Stimulated activated CD4-positive, alpha-beta T cell treated with anti-CD3 and anti-CD28 coated beads, TNF-alpha, amount 100 ng/mL, for 1 hour (primary cell): ENCODE measurements at places on chromosomes 4 and X.

DNA sequence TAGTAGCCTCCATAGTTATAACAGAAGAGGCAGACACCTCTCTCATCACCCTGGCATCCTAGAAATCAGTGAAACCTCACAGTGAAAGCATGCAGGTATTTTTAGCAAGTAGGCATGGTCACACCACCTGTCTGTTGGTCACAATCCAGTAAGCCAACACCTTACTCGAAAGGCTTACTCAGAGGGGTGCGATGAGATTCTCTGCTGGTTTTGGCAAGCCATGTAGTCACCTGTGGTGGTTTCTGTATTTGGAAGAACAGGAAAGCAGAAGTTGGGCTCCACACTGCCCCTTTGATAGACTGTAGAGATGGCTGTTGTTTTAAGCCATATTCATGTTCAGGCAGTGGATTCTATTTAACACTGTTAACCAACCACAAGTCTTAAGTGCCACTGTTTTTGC, 134.7 kb downstream of the DCLK2 start:
- DNase-seq, result no peak

DNA sequence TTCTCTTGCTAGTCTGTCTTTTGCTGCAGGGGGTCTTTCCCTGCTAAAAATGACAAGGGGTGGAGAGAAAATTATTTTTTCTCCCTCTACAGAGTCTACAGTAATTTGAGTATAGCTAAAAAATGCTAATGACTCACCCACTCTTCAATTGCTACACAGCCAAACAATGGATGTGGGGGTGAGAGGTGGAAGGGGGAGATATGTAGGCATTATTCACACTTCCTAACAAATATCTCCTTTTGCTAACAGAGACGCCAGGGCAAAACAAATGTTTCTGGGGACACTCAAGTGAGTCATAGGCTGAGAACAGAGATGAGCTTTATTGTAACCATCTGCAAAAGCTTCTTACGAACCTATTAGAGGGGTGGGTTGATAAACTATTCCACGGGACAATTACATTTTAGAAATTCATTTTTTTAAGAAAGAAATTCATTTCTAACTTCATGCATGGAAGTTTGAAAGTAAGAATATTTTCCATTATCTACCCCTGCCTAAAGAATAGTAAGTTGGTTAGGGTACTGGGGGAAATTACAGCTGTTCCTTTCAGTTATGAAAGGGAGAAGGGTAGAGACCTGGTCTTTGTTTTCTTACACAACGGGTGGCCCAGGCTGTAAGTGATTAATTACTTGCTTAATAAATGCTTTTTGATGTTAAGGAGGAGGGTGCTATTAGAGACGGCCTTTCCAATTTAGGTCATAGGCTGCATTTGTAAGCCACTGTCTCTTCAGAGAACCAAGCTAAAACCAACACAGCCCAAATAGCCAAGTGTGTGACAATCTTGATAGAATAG, 12.8 kb downstream of the SCD5 start:
- DNase-seq, result no peak

GRCh38 chr4:77827343-77827742, 8.2 kb upstream of the CNOT6L start:
- no peak for DNase-seq

DNA sequence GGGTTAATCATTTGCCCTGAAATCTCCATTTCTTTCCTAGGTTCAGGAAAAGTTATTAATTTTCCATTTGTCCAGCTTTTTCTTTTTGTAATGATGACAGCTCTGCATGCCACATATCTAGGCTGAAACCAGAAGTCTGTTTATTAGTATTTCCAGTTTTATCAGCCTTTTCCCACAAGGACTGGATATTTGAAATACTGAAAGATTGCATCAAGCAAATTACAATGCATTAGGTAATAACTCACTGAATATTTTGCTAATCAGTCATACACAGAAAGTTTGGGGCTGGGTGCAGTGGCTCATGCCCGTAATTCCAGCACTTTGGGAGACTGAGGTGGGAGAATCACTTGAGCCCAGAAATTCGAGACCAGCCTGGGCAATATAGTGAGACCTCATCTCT, 21.5 kb downstream of the SLC9A7 start:
- DNase-seq, result no peak

GRCh38 chr4:87180767-87181166, 39.7 kb downstream of the KLHL8 start:
- no peak for DNase-seq

DNA sequence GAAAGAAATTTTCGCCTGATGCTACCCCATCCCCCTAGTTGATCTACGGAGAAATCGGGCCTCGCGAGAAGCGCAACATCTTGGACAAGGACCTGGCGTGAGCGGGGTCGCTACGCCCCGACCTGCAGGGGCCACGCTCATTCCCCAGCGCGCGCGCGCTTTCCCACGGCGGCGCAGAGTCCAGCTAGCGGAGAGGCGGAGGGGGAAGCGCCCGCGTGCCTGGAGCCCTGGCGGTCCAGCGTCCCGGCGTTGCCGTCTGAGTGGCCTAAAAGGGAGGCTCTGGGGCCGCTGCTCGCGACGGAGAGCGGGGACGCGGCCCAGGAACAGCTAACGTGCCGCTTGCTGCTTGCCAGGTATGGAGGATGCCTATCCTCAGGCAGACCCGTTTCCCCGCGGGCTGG, 6.0 kb upstream of the SOX3 start:
- no peak for DNase-seq

- no peak for DNase-seq
Measured at GRCh38 chrX:126489116-126489695, 63.4 kb downstream of the DCAF12L1 start.

GRCh38 chr4:137360761-137361160, 171.5 kb downstream of the PCDH18 start:
- DNase-seq, result no peak

GRCh38 chrX:71111921-71112431, 599 bp upstream of the IL2RG start:
- DNase-seq, result no peak

DNA sequence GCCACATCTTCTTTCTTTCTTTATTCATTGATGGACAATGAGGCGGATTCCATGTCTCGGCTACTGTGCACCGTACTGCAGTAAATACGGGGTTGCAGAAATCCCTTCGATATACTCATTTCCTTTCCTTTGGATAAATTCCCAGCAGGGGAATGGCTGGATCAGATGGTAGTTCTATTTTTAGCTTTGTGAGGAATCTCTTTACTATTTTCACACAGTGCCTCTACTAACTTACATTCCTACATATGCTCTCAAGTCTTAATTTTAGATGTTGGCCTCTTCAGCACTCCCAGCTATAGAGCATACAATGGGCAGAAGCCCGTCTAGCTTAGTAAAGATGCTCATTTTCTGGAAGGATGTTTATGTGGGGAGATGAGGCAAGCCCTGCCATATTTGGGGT, 317.4 kb downstream of the ASMT start:
- no peak for DNase-seq

DNA sequence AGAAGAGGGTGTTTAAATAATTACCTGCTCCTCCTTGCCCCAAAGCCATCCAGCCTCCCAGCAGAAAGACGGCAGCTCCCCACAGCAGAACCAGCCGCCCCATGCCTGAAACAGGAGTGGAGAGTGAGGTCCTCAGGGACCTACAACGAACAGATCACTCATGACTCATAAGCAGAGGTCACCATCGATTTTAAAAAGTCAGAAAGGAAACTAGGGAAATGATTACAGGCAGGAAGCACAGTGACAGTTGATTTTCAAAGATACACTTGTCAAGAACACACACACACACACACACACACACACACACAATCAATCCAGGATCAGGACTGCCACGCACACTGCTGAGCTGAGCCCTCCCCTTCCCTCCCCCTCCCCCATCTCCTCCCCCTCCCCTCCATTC, at the start of gene CRLF2:
Gene CRLF2, minus strand, starts transcription at position 118 of the 400 bp plus-strand sequence. Its CDS starts 15 bp downstream, at position 103.
- DNase-seq, result no peak

GRCh38 chr4:185734930-185735329, 77.1 kb downstream of the SORBS2 start:
- DNase-seq, result no peak

DNA sequence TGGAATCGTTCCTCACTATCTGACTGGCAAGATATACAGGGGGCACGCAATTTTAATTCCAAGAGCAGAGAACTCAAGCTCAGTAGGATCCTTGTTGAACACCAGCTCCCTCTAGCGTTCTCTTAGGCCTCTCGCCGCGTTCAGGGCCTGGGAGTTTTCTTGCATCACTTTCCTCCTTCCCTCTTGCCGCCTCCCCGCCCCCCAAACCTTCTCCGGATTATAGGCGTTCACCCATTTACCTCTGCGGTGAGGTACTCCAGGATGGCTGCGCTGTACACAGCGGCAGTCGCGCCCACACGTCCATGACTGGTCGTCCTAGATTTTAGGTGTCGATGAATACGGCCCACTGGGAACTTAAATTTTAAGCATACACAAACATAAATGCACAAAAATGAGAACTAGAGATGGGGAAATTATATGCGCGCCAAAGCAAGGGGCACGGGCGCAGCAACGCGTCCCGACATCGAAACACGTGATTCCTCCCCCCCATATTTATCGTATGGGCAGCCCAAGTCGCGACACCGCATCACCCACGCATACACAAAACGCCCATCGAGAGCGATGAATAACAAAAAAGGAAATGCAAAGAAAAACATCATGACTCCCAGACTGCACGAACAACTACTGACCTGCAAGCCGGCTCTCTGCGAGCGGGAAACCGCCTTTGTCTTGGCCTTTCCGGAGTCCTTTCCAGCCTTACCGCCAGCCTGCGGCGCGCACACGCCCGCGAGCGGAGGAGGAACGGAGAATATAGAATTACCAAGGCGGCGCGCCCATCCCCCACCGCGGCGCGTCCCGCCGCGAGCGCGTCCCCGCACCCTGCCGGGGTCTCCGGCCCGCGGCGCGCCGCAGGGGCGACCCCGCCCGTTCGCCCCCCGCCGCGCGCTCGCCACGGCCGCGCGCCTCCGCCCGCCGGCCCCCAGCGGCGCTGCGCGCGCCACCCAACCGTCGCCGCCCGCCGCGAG, 759 bp downstream of the H2AZ1 start:
- peak; percentile 69 for DNase-seq

DNA sequence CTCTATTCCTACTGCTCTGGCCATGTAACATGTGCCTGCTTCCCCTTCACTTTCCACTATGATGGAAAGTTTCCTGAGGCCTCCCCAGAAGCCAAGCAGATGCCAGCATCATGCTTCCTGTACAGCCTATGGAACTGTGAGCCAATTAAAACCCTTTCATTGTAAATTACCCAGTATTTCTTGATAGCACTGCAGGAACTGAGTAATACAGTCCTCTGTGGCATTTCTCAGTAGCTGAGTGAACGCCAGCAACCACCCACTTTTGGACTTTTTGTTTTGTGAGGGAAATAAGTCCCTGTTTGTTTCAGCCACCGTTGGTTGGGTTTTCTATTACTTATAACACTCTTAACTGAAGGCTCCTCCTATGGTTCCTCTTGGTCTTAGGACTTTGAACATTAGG, 104.1 kb downstream of the C4orf51 start:
- no peak for DNase-seq

DNA sequence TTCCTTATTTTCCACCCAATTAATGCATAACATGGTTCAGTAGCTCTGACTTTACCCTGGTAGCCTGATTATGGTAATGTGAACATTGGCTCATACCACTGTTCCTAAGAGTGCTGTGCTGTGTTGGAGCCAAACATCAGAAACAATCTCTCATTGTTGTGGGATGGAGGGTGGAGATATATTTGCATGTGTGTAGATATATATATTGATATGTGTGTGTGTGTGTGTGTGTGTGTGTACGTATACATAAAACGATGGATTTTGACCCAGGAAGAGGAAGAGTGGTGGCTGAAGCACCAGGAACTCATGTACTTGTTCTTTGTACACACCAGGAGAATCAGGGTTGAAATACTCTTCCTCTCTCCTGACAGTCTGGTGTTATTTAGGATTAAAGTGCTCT, 247.7 kb downstream of the IL15 start:
- no peak for DNase-seq

GRCh38 chrX:47146121-47146935, 1.3 kb downstream of the RBM10 start:
- DNase-seq, result no peak

GRCh38 chr4:122731676-122732075, 828 bp upstream of the BBS12 start:
- no peak for DNase-seq
